ENCODE measurements at places on chromosomes 12 and 14.

DNA sequence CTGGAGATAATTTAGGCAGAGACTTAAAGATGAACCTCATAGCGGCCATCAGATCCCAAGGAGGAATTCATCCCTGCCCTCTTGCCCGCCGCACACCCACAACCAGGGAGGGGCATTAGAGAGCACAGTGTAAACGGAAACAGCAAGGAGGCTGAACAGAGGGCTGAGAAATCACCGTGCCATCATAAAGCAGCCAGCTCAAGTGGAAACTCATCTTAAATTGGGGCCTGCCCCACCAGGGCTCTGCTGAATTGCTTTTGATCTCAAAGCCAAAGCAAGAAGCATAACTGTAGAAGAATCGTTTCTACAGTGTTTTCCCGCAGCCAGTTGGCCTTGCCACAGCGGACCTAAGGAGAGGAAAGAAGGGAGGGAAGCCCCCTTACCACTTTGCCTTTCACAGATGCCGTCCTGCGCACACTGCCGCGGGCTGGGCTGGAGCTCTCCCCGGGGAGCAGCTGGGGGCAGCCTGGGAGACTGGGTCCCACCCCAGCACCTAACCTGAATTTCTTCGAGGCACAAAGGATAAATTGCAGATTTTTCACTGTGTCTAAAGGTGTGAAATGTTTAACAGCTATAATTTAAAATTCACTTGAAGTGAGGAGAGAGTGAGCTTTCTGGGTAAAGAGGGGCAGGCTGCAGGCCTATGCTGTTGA lies 51.8 kb upstream of the MMP17 start:
- no peak for DNase-seq

DNA sequence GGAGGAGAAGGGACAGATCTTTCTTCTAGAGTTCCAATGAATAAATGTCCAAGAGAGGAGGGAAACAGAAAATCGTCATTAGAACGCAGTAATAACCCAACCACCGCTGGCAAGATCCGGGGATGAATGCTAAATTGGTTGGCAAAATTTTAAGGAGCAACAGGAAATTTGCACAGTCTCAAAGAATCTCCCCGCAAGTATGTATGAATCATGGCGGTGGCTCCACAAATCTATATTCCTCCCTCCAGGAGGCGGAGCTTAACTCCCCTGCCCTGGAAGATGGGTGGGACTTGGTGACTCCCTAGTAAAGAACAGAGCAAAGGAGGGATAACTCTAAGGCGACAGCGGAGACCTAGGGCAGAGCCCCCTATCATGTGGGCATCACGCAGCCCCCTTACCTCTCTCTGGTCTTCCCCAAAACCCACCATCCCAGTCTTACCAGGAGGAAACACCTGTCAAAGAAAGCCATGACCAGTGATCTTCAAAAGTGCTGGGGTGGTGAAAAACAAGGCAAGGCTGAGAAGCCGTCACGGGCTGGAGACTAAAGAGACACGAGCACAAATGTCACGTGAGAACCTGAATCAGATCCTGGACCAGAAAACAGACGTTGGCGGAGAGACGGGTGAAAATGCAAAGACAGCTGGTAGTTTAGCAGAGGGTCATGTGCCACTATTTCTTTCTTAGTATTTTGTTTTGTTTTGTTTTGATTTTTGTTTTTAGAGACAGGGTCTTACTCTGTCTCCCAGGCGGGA lies 125.8 kb downstream of the NCOR2 start:
- DNase-seq, result no peak

- DNase-seq, result no peak
Measured at GRCh38 chr12:124898200-124898922, 16.1 kb downstream of the UBC start.

GRCh38 chr12:112961074-112961473 lies 17.2 kb upstream of the OAS2 start:
- DNase-seq, result no peak

- peak; percentile 85 for DNase-seq
Measured at GRCh38 chr14:50860478-50861086, 11.3 kb upstream of the ABHD12B start.

- peak; percentile 51 for DNase-seq
Measured at GRCh38 chr12:128111951-128112350, 155.0 kb upstream of the TMEM132C start.

GRCh38 chr12:120343039-120343537 lies 15.5 kb upstream of the PLA2G1B start:
- no peak for DNase-seq

GRCh38 chr12:8947737-8948136 lies 1.7 kb downstream of the M6PR start:
- DNase-seq, result no peak

GRCh38 chr12:127193341-127193740 lies 1073.6 kb upstream of the TMEM132C start:
- no peak for DNase-seq

DNA sequence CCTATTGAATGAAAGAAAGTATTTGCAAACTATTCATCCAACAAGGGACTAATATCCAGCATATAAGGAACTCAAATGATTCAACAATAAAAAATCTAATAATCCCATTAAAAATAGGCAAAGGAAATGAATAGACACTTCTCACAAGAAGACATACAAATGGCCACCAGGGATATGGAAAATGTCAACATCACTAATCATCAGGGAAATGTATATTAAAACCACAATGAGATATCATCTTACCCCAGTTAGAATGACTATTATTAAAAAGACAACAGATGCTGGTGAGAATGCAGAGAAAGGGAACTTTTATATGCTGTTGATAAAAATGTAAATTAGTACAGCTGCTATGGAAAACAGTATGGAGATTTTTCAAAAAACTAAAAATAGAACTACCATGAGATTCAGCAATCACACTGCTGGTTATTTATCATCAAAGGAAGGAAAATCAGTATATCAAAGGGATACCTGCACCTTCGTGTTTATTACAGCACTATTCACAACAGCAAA lies 89.3 kb downstream of the GARIN6 start:
- DNase-seq, result no peak

DNA sequence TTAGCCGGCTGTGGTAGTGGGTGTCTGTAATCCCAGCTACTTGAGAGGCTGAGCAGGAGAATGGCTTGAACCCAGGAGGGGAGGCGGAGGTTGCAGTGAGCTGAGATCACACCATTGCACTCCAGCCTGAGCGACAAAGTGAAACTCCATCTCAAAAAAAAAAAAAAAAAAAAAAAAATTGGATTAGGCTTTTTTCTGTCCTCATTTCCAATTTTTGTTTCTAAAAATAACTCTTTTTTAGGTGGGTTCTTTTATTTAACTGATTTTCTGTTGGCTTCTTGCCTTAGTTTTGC lies 863.7 kb downstream of the LRFN5 start:
- DNase-seq, result no peak

- DNase-seq, result no peak
Measured at GRCh38 chr12:119994892-119995658, 6.0 kb downstream of the BICDL1 start.

- DNase-seq, result no peak
Measured at GRCh38 chr14:51657762-51658161, 6.1 kb downstream of the FRMD6 start.

DNA sequence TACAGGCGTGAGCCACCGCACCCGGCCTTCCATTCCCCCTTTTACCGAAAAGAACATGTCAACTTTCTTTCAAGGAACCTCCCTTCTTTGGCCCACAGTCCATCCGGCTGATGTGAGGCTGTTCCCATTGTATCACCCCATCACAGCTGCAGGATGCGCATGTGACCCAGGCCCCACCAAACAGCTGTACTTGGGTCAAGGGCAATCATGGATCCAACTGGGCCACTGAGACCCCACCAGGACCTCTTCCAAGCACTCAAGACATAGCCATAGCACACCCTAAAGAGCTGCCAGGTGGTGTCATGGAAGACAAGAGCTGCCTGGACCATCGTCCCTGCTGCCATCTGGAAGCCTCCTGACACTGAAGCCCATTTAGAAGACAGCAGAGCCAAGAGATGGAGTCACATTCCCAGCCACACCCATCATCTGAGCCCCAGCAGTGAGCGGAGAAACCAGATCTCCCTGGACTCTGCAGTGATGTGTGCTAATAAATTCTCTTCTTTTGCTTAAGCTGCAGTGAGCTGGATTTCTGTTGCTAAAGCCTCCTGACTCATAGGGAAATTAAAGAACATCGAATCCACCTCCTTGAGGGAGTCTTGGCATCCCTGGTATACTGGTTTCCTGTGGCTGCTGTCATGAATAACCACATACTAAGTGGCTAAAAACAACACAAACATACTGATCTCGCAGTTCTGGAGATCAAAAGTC lies 105.6 kb downstream of the KSR2 start:
- DNase-seq, result no peak

GRCh38 chr14:84894254-84894653 lies 635.7 kb upstream of the FLRT2 start:
- DNase-seq, result no peak

- DNase-seq, result no peak
Measured at GRCh38 chr14:60974090-60974651, 6.7 kb downstream of the TRMT5 start.

DNA sequence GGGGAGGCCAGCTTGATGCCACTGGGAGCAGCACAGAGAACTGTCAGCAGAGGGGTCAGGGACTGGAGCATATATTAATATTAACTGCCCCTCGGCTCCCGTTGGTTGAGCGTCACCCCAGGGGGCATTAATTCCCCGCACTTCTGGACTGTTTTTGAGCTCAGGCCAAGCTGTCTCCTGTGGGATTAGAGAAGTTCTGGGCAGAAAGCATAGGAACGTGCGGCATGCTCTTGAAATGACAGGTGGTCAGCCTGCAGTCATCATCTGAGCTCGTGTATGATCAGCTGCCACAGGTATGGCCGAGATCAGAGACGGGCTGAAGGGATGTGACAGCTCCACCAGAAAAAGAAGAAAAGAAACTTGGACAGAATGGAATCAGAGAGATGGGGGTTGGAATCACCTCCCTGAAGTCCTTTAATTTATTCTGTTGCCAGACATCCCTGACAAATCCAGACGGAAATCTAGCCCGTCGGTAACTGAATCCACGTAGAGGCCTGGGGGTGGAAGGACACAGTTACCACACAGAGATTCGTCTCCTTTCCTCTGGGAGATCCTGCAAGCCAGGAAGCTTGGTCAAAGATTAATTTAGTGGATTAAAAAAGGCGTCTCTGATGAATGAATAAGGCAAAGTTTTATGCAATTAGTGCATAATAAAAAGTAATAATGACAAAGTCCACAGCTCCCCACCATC lies 23.6 kb downstream of the NR1H4 start:
- no peak for DNase-seq

DNA sequence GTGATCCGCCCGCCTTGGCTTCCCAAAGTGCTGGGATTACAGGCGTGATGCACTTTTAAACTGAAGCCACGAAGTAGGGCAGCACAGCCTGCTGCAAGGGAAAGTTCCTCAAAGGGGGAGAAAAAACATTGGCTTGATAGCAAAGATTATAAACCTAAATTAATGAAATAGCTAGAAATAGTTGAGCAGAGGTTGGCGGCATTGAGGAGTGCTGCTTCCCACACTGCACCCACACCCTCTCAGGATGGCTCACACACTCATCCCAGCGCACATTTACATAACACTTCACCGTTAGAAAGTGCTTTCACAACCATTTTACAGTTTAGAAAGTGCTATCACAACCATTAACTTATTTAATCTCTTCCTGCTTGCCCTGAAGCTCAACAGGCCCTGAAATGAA lies 44.4 kb upstream of the TCL1A start:
- no peak for DNase-seq

DNA sequence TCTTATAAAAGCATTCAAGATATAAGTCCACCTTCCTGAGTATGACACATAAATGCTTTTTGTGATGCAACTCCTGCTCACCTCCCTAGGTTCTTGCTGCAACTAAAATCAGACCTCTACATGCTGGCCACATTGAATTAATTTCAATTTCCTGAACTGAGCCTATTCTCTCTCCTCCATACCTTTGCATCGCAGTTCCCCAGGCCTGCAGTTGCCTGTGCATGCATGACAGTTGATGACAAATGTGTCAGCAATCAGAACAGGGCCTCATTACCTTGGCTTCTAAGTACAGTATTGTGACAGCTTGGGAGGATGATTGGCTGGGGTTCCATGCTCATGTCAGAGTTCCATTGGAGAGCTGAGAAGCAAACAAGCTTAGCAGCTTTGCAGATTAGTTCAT lies 3.9 kb upstream of the TM7SF3 start:
- no peak for DNase-seq

DNA sequence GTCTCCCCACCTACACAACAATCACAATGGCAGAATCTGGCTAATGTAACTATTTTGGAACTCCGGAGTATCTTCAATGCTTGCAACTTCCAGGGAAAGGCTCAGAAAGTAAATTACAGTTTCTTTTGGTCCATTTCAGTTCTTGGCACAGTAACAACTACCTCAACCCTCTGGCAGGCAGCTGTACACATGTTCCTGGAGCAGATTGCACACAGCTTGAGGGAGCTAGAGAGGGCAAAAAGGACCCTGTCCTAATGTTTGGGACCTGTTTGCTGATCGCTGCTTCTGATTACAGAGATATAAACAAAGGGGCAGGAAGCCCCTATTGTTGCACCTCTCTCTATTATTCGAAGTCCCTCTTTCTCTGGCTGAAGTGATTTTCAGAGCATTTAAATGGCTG lies 35.2 kb upstream of the SLC38A1 start:
- DNase-seq, result no peak

DNA sequence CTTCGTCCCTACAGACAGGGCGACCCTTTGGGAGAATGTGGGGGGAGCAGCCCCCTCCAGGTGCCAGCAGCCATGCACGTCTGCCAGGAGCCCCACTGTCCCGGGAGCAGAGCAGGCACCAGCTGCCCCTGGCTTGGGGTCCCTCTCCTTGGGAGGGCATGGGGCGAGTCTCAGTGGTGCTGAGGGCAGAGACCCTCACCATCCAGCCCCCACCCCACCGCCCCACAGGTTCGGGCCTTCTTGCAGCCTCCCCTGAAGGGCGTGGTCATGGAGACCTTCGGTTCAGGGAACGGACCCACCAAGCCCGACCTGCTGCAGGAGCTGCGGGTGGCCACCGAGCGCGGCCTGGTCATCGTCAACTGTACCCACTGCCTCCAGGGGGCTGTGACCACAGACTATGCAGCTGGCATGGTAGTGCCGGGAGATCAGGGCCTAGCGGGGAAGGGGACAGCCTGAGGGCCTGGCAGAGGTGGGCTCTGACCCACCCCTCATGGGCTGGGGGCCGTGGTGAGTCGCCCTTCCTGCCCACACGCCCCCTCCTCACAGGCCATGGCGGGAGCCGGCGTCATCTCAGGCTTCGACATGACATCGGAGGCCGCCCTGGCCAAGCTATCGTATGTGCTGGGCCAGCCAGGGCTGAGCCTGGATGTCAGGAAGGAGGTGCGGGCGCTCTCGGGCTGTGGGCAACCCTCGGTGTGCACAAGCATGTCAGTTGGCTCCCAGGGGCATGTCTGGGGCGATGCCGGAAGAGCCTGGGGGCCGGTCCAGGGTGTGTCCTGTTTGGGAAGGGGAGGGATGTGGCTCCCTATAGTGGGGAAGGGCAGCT lies 18.8 kb downstream of the ASPG start:
- peak; percentile 43 for DNase-seq

GRCh38 chr14:94961386-94962165 lies 191.7 kb upstream of the GSC start:
- DNase-seq, result no peak

DNA sequence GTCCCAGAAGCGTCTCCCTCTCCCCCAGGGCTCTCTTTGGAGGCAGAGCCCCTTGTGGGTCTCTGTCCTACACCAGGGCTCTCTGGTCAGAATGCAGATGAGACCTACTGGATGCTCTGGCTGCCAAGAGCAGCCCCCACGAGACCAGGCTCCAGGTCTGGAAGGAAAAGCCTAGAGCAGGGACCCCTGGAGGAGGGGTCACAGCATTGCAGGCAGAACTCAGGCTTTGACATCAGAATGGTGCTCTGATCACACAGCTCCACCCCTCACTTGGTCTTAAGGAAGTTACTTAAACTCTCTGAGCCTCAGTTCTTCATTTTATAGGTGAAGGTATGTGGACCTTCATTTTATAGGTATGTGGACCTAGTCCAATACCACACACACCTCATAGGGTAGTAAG lies 83.1 kb downstream of the ARL6IP4 start:
- DNase-seq, result peak; percentile 73

Measured in ecto neural progenitor cell (in vitro differentiated cells).